ENCODE measurements at places on chromosomes 6 and 20.

GRCh38 chr6:52243282-52243893 is 912 bp downstream of the IL17F start:
- DNase-seq = no peak

DNA sequence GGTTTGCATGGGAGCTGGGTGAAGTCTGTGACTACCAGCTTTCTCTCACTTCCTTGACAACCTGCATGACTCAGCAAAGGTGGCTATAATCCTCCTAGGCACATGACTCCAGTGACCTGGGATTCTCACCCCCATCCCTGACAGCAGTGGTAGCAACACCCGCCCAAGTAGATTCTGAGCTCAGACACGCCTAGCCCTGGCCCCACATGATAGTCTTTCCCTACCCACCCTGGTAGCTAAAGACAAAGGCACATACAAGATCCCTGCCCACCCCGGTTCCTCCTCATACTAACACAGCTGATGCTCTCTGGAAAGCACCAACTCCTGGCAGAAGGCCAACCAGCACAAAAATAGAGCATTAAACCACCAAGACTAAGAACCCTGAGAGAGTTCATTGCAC is 25.9 kb upstream of the CRISP1 start:
- DNase-seq = no peak

- DNase-seq = no peak
These were observed 117.4 kb downstream of the TBC1D32 start for GRCh38 chr6:121216928-121217327.

- DNase-seq = no peak
These were observed 319.8 kb upstream of the PLCB4 start for GRCh38 chr20:8749101-8749500.

- no peak for DNase-seq
These were observed 7.2 kb downstream of the CST9 start for GRCh38 chr20:23598481-23598880.

- DNase-seq = no peak
These were observed 6.3 kb upstream of the HINT3 start for GRCh38 chr6:125950293-125950692.

DNA sequence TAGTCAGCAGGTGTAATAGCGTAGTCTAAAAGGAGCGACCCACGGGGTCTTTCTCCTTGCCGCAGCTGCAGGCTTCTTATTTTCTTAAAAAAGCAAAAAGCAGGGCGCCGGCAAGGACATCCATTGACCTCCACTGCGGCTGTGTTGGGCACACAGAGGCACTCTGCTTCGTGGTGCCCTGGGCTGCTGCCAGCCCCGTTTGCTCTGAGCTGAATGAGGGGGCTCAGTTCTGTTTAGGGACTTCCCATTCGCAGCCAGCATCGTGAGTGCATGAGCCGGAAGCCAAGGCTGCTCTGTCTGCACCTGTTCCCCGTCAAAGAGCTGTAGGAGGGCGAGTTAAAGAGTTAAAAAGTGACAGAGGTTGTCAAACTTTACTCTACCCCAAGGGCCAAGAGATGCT is 1.7 kb upstream of the SLC22A2 start:
- no peak for DNase-seq

- no peak for DNase-seq
These were observed 427.4 kb upstream of the JARID2 start for GRCh38 chr6:14818422-14818884.

DNA sequence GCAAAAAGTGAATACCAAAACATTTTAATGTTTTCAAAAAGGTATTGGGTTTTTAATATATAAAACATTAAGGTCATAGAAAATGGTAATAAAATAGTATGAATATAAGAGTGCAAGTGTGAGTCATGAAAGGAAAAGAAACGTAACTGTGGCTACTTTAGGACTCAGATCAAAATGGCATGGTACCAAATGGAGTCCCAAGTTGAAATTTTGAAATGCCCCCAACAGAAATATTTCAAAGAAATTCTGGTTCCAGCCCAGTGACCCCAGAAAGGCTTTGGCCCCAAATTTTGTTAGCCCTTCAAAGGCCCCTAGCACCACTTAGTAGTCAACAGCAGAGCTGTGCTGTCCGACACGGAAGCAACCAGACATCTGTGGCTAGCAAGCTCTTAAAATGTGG is 6.0 kb downstream of the COL12A1 start:
- no peak for DNase-seq

DNA sequence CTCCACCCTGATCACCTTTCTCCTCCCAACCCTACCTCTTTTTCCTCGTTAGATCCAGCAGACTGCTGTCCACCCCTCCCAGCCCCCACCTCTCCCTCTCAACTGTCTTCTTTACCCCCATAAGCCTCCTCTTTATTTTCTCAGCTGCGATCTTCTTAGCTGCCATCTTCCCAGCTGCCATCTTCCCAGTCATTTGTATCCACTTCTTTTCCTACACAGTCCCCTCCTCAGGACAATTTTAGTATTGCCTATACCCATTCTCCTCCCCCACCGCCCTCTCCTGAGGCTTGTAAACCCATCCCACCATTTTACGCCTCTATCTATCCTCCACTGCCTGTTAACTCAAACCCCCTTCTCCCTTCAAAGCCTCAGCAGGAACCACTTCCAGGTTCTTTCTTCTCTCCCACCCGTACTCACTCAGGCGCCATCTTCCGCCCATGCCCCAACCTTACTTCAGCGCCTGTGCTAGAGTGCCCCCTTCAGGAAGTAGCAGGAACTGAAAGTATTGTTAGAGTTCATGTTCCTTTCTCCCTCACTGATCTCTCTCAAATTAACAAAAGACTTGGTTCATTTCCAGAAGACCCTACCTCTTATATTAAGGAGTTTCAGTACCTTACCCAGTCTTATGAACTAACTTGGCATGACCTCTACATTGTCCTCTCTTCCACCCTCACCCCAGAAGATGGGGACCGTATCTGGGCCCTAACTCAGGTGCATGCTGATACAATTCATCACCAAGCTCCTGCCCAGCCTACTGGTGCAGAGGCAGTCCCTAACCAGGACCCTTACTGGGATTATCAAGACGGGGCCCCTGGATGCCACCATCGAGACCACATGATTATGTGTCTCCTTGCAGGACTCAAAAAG is 236.0 kb downstream of the ADGRG6 start:
- no peak for DNase-seq

DNA sequence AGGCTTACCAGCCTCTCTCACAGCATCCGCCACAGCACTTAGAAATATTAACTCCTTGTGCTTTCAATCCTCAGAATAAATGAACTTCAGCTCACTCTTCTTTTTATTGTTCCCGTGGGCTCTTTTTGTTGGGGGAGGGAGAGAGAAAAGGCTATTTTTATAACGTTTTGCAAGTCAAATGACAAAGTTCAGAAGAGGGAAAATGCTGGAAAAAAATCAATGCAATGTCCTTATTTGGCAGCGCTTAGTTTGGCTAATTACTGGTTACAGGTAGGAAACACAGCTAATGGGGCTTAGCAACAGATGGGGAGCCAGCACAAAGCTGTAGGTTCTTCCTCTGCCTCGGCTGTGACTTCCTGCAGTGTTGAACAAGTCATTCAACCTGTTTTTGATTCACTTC is 1067.0 kb upstream of the MAP3K7 start:
- no peak for DNase-seq

DNA sequence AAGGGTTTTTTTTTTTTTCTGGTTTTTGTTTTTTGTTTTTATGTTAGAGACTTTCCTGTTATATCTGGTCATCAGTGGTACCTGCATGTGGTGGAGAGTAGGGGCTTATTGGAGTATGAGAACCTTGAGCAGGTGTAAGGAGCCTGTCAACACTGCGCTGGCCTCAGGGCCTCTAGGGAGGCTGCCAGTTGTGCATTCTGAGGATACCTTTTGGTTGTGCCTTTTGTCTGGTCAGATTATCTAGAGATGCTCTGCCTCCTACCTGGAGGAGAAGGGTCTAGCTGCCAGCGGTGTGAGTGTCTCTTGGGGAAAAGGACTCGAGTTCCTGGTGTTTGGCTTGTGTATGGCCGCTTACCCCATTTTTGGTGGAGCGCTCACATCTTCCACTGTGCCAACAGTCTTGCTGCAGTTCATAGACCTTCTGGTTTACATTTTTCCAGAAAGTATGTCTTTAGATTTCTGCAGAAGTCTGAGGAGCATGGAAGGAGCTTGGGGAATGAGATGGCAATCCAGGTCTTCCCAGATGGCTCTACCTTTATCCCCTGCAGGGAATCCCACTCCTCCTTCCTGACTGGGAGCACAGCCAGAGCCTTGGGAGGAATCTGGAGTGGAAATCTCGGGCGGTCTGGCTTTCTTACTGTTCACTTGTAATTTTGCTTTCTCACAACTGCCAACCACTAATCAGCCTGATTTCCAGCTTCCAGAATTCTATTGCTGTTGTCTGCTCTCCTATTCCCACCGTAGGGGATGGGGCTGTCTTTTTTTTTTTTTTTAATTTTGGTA is 49.9 kb downstream of the PTPN1 start:
- no peak for DNase-seq

- DNase-seq = no peak
These were observed 123.3 kb downstream of the PXDC1 start for GRCh38 chr6:3627956-3628835.

DNA sequence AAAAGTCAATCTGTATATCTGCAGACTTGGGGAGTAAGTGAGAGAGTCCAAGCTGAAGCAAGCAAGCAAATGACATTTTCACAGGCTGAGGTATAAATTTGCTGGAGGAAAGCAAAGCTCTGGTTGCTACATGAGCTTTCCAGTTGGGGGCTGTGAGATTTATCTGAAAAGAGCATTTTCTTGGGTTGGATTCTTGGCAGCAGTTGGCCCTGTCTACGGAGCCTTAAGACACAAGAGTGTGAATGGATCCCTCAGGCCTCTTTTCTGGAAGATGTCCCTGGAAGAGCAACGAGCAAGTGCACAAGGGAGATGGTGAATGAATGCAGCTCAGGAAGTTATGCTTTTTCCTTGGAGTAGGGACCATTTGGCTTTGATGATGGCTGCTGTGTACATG is 30.8 kb downstream of the ISM1 start:
- DNase-seq = no peak

DNA sequence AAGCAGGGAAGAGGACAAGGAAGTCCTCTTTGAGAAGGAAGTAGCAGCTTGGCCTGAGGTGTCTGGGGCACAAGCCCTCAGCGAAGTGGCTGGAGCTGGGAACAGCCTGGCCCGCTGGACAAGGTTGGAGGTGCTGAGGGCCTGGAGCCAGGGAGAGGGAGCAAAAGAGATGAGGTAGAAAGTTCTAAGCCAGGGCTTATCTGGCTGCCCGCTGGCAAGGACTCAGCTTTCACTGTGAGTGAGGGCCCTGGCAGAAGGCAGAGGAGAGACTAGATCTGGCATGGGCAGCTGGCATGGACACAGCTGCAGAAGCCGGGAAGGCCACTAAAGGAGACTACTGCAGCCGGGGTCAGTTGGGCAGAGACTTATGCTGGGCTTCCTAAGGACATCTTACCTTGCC is 21.8 kb upstream of the PCMTD2 start:
- no peak for DNase-seq

- no peak for DNase-seq
These were observed 54.9 kb upstream of the NT5E start for GRCh38 chr6:85394853-85395538.

DNA sequence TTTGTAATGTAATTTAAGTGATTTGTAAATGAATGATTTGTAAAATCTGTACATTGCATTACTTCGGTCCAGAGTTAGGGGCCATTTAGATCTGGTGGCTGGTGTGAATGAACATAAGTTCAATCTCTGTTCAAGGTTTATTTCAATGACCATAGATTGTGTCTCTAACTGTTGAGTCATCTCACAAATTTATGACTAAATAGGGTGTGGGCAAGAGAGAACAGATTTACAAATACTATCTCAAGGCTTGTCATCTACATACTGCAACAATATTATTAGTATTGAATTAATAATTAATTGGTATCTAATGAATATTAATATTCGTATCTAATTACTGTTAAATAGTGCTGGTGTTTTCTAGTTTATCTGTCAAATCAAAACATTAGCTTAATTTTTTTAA is 115.3 kb upstream of the EDN1 start:
- no peak for DNase-seq

GRCh38 chr20:24998631-24999445 is 6.3 kb upstream of the APMAP start:
- DNase-seq = no peak

- DNase-seq = no peak
These were observed 189.3 kb upstream of the ARG1 start for GRCh38 chr6:131383421-131384411.

- DNase-seq = peak; percentile 71
These were observed 11.3 kb downstream of the NFATC2 start for GRCh38 chr20:51531141-51531710.

DNA sequence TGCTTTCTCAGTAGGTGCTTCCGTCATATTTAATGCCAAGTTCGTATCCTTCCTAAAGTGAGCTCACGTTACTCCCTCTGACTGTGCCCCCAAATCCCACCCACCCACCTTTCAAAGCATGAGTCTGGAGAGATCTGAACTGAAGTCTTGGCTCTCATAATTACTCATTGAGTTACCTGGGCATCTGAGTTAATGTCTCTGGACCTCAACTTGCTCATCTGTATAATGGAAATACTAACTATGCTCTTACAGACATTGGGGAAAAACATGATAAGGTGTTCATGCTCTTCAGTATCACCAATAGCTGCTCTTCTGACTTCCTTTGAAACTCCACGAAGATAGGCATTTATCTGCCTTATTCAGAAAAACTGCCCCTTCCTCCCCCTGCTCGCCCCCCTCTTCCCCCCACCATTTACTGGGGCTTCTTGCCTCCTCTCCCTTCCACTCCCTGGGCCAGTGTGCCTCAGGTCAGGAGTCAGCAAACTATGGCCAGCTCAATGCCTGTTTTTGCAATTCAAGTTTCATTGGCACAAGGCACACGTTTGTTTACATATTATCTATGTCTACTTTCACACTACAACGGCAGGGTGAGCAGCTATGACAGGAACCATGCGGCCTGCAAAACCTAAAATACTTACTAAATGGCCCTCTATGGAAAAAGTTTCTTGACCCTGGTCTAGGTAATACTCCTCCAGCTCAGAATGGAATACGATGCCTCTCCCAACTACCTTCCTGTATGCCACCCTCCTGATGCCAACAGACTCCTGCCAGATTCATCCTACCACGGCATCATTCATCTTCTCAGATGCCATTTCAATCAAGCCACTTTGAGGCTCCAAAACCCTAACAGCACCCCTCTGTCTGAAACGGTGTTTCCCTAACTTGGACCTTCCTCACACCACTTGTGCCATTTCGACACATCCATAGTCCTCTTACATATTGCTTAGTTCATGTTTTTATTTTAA is 138.7 kb downstream of the ZMYND8 start:
- no peak for DNase-seq

GRCh38 chr6:111996144-111996865 is 57.6 kb upstream of the CCN6 start:
- no peak for DNase-seq

- DNase-seq = no peak
These were observed 130.6 kb downstream of the RFX6 start for GRCh38 chr6:117007659-117008058.

GRCh38 chr6:111841822-111842221 is 31.4 kb downstream of the FYN start:
- DNase-seq = no peak

DNA sequence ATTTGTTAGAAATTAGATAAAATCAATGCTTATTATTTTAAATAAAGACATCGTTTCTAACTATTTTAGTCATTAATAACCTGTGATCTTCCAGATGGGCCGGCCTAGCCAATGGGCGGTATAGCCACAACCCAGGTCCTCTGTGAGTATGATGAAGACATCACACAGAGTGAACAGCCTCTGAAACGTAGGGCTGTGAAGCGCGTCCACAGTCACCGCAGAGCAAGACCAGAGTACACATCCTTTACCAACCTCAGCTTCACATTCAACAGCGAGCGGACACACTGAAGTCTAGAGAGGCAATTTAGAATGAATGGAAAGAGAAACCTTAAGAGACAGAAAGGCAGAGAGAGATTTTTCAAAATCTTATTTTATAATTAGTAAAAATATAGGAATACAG is 125.0 kb upstream of the RPS6KA2 start:
- DNase-seq = no peak
